ENCODE measurements at places on chromosomes 2 and 18.

- DNase-seq = no peak
Measured at GRCh38 chr2:60496956-60497355, 56.5 kb downstream of the BCL11A start.

GRCh38 chr2:139477618-139478017 is 697.4 kb upstream of the NXPH2 start:
- DNase-seq = no peak

DNA sequence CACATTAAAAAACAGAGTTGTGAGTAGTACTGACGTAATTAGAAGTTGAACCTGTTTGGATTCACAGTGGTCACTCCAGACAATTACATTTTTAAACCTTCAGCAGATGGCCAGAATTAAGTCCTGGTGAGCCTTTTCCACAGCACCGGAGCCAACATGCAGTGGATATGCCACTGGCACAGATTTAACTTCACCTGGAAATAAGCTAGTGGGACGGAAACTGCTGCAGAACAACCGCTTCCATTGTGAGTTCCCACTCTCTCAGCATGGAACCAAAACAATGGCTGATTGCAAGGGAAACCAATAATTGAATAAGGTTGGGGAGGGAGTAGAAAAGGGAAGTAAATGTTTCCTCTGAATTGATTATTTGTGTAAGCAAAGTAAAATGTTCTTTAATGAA is 515.1 kb downstream of the STK39 start:
- no peak for DNase-seq

DNA sequence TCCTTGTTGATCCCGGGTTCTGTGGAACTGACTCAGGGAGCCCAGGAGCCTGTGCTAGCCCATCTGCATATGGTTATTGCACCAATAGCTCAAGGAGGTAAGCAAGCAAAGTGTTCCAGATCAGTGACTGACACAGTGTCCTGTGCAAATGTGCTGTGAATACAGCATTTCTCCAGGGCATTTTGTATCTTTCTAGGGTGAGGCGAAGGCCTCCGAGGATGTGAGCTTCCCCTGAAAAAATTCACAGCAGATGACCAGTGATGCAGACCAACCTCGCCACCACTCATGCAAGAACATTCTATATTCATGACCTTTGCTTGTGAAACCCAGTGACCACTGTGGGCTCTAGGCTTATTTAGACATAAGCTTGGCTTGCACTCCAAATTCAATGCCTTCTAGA is 15.2 kb upstream of the NT5DC4 start:
- no peak for DNase-seq

DNA sequence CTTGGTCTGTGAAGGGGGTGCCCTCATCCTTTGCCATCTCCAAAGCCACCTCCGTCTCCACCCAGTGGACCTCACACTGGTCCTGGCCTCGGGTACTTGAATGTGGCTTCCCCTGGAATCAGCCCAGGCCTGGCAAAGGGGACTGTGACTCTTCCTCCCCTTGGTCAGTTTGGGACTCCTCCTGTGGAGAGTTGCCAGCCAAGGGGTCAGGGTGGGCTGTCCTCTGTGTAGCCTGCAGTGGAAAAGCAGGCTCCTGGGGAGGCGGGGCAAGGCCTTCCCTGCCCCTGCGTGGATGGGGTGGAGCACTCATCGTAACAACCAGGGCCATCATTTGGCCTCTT is 59.8 kb downstream of the INHBB start:
- DNase-seq = no peak

DNA sequence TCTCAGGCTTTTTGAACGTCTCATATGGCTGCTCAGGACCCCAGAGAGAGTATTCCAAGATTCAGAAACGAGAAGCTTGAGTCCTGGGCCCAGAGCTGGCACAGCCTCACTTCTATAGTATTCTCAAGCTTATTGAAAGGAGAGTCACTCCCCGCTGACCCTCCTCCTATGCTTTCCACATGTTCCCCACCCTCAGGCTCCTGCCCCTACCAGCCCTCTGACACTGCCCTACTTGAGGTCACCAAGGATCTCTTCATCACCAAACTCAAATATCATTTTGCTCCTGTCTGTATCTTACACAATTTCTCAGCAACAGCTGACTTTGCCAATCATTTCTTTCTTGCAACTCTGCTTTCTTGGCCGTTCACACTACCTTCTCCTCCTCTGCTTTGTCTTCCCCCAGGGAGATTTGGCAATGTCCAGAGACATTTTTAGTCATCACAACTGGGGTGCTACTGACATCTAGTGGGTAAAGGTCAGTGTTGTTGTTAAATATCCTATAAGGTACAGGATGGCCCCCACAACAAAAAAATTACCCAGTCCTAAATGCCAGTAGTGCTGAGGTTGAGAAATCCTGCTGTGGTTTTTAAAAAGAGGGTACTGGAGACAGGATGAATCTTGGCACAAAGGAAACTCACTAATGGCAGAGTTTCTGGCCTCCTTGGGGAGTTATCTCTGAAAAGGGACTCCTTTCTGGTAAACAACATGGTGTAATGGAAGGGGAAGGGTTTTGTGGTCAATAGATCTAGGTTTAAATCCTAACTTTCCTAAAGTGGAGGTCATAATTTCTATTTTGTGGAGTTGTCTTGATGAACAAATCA is 26.9 kb upstream of the INSIG2 start:
- DNase-seq = no peak

- no peak for DNase-seq
Measured at GRCh38 chr2:236120141-236120601, 48.0 kb downstream of the GBX2 start.

- no peak for DNase-seq
Measured at GRCh38 chr18:74259347-74259746, 32.4 kb downstream of the CYB5A start.

- no peak for DNase-seq
Measured at GRCh38 chr2:190637281-190637734, 11.6 kb upstream of the NAB1 start.

DNA sequence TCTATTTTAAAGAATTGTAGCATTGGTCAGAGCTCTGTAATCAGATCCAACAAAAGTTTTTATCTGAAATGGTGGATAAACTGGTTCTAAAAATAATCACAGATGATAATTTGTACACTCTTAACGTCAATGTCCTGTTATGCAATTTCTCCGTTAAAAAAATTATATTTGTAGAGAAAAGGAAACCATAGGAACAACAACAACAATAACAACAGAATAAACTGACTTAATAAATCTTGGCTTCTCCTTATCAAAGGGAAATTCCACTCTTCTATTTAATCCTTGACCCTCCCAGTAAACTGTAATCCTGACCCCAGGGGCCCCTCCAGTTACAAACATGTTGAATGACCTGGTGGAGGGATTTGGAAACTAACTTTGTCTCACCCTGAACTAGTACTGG is 78.6 kb upstream of the ZFP36L2 start:
- no peak for DNase-seq

DNA sequence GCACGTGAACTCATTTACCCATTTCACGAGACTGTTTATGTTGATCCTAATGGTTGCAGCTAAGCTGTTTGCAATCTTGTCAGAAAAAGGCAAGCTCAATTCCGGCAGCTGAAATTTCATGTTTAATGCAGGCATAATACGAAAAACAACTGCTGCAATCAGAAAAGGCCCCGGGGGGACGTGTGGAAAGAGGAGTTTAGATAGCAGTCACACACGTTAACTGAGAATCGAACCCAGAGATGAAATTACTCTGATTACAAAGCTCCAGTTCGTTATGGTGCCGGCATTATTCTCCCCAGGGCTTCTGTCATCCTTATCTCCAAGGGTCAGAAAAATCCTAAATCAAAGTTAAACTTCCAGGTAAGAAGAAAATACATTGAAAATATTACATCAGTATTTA is 79.9 kb upstream of the MYT1L start:
- DNase-seq = no peak

DNA sequence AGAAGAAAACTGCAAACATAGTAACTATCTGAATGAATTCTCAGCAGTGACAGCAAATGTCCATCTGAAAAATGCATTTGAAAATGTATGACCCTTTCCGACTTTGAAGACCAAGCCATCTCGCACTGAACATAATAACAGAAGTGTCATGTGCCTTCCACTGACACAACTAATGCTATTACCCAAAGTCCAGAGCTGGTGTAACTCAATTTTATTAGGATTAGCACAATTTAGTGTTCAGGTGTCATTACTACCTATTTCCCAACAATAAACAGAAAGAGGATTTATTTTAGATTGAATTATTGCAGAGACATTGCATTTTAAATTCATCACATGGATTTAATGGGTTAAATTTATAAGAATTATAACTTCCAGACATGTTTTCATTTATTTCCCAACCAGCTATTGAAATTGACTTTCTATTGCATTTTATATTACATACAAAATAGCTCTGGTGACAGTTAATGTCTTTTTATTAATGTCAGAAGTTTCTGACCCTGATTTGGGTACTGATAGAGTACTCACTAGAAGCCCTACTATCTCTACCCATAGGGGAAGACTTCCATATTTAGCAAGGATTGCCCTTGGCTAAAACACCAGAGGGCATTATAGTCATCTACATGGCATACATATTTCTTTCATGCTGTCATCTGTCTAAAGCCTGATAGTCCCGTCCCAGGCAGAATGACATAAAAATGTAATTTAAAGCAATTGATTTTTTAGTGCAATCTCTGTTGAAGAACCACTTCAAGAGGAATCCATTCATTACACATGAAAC is 7.0 kb upstream of the STK39 start:
- DNase-seq = no peak

GRCh38 chr18:25587545-25587944 is 235.6 kb upstream of the ZNF521 start:
- no peak for DNase-seq

DNA sequence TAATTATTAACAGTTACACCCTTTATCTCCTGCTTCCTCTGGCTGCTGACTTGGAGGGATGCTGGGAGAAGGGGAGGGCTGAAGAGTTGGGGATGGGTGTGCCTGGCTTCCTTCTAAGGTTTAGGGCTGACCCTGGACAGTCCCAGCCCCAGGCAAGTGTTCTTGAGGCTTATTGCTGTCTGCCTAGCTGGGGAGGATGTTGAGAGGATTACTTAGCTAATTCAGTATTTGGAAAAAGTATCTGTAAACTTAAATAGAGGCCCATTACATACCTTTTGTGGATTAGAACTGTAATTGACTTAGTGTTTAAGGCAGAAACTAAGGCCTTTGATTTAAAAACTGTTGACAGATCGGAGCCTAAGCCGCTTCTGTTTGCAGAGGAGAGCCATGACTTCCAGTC is 67.6 kb downstream of the AGAP1 start:
- DNase-seq = no peak

- no peak for DNase-seq
Measured at GRCh38 chr2:223594831-223595230, 7.3 kb downstream of the SCG2 start.

DNA sequence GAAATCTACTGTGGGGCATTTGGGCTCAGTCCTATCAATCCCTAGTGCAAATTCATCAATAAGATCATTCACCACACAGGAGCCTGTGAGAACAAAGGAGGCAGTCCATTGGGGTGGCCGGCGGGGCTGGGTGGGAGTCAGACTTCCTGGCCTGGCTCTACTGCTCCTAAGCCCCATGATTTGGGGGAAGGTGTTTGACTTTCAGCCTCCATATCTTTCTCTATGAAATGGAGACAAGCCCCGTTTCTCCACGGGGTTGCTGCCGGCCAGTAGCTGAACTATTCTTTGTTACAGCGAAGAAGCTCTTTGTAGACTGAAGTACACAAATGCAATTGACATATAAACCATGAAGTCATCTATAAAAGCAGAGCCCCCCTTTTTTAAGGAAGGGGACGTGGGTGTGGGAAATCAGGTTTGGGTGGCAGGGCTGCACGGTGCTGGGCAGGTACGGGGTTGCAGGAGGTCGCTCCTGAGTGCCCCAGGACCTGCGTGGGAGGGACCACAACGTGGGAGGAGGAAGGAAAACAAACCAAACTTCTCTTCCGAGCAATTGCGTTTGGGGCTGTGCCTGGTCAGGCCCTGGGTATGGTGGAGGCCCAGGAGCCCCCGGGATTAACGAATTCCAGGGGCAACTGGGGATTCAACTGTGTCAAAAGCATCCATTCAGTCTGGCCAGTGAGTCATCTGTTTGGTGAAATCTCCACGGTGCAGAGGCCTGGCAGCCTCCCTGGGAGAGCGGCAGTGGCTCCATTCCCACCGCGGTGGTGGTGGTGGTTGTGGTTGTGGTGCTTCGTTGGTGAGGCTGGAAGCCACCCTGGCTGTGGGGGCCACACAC is 18.2 kb downstream of the FBLN7 start:
- no peak for DNase-seq

GRCh38 chr18:12310762-12311161 is 2.7 kb downstream of the TUBB6 start:
- DNase-seq = no peak

DNA sequence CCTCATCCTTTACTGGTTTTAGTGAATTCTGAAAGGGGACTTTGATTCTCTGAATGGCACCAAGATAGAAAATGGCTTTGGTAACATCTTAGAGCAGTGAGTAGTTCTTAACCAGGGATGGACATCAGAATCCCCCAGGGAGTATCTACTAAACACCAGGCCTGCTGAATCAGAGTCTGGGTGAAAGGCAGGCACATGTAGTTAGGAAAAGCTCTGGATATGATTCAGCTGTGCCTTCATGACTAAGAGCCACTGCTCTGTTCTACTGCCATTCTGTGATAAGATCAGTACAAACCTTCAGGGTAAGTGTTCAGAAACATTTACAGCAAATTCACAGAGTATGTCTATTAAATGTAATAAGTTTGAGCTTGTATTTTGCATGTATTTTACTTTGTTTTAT is 46.2 kb upstream of the B3GNT2 start:
- no peak for DNase-seq

DNA sequence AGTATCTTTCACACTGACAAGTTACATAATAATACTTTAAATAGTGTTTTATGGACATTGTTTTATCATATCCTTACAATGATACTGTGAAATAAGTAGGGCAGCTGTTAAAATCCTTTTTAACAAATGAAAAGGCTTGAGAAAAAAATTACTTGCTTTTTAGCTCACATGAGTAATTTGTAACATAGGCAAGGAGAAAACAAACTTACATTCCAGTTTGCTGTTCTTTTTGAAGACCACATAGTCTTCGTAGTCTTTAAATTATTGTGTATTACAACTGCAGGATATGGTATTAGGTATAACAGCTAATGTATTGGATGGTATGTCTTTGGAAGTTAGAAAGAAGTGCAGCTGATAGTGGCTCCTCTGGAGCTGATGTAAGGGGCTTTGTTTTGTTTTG is 130.8 kb downstream of the COMMD1 start:
- no peak for DNase-seq

DNA sequence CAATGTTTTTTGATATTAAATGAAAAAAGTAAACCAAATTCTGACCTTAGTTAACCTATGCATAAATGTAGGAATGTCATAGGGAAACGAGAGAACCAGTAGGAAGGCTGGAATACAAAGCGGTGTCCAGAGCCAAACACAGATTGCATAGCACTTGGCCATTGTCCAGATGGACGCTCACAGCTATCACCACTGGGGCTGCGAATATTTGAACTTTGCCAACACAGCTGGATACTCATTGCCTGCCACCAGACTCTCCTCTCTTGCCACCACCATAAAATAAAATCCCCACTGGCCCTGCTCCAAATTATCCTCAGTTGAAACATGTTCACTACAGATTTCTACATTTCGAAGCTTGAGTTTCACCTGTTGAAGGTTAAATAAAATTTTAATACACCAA is 159.3 kb upstream of the GULP1 start:
- no peak for DNase-seq
